ENCODE measurements at places on chromosomes 5 and 9. TPM values are rescaled to one million over a fixed set of nuclear protein-coding genes. Genes with fewer than 3 reads are reported as not detected.

HTR4 gene
- total RNA-seq, result not detected

IL3 gene
- total RNA-seq, result not detected

PIP5K1B gene
- 85.3 TPM for total RNA-seq

IFNE gene
- total RNA-seq, result not detected

FANCC gene
- total RNA-seq, result 5.9 TPM

GZMA gene
- 0.87 TPM for total RNA-seq

ZFP37 gene
- 0.82 TPM for total RNA-seq

DMGDH gene
- 1.3 TPM for total RNA-seq
